ENCODE measurements at places on chromosomes 4 and X.

DNA sequence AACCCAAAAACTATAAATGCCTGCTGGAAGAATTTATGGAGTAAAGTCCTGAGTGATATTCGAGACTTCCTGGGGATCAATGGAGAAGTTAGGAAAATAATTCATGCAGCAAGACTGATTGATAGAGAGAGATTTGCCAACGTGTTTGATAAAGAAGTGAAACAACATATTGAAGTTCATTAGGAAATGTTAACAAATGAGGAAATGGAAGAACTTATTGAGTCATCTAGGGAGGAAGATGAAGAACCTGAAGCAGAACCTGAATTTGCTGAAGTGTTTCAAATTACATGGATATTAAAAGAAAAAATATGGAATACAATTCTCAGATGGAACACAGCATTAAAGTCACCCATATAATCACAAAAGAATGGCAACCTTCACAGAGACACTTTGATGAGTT is 39.0 kb downstream of the DDX60 start:
- no peak for DNase-seq

- DNase-seq: no peak
Observed at GRCh38 chrX:97026406-97026805, 142.7 kb downstream of the RPA4 start.

DNA sequence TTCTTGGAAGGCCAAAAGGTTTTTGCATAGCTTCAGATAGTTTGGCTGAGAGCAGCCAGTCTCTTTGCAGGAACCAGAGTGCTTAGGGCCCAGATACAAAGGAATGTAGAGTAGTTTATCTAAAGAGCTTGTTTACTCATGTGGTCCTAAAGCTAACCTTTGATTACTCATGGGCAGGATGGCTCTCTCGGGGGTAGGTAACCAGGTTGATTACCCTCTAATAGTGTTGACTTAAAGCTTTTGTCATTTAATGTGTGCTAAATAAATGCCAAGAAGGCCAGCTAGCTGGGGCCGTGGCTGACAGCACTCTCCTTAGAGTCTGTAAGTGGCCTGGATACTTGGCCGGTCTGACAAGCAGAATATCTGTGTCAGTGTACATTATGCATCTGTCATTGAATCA is 69.7 kb upstream of the MAGEB16 start:
- no peak for DNase-seq

- no peak for DNase-seq
Observed at GRCh38 chrX:110871839-110872238, 76.2 kb upstream of the CHRDL1 start.

- no peak for DNase-seq
Observed at GRCh38 chrX:17824980-17825379, 36.1 kb downstream of the RAI2 start.

- no peak for DNase-seq
Observed at GRCh38 chrX:78123190-78123589, 16.3 kb downstream of the TAF9B start.

DNA sequence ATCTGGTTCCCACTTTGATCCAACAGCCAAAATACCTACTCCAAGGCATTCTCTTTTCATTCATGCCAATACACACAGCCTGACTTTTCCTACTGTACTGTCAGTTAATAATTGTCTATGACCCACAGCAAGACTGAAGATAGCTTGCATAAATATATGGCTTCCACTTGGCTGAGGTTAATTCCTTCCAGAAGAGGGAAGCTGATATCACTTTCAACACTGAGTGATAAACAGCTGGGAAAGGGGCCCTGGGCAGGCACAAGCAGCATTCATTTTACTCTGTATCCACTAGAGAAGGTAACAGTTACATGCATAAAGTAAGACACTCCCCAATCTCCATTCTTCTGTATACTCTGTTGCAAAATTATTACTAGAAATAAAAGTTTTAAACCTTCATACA is 200.2 kb upstream of the UGT8 start:
- DNase-seq: no peak

DNA sequence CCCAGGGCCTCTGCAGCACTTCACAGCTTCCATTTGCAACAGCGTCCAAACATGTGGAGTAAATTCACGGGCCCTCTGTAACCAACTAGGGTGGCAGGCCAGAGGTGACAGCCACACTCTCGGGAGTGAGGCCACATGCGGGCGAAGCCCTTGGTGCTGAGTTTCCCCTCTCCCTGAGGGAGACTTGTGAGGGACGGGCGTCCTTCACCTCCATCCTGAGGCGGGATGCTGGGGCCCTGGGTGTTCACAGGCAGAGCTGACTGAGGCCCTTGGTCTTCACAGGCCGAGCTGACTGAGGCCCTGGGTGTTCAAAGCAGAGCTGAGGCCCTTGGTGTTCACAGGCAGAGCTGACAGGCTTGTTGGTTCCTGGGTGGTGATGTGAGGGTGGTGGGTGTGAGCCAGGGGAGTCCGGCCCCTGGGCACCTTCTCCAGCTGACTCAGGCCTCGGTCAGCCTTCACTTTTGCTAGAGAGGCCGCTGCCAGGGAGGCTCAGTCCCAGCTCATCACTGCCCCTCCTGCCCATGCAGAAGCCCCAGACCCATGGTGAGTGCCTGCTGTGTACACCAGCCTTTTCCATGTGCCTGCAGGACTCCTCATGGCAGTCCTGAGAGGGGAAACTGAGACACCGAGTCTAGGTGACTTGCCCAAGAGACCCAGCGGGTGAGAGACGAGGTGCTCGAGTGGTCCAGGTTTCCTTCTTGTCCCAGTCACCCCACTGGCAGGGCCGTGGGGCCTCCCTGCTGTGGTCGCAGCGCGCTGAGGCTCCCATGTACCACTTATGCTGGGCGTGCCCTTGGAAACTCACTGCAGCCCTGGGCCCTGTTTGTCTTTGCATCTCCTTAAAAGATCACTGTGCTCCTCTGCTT is 8.5 kb downstream of the WFS1 start:
- no peak for DNase-seq

- no peak for DNase-seq
Observed at GRCh38 chr4:144580430-144580829, 65.5 kb upstream of the HHIP start.

- DNase-seq: no peak
Observed at GRCh38 chr4:7050481-7051143, 7.4 kb downstream of the TADA2B start.

DNA sequence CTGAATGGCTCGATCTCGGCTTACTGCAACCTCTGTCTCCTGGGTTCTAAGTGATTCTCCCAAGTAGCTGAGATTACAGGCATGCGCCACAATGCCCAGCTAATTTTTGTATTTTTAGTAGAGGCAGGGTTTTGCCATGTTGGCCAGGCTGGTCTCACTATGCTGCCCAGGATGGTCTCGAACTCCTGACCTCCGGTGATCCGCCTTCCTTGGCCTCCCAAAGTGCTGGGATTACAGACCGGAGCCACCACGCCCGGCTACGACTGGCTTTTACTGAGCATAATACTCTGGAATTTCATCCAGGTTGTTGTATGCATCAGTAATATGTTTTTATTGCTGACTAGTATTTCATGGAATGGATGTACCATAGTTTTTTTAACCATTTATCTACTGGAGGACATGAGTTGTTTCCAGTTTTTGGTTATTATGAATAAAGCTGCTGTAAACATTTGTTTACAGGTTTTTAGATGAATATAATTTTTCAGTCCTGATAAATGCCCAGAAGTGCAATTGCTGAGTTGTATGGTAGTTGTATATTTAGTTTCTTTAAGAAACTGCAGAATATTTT is 31.2 kb downstream of the N4BP2 start:
- DNase-seq: no peak

GRCh38 chrX:118723376-118723775 is 4.0 kb upstream of the IL13RA1 start:
- DNase-seq: no peak

DNA sequence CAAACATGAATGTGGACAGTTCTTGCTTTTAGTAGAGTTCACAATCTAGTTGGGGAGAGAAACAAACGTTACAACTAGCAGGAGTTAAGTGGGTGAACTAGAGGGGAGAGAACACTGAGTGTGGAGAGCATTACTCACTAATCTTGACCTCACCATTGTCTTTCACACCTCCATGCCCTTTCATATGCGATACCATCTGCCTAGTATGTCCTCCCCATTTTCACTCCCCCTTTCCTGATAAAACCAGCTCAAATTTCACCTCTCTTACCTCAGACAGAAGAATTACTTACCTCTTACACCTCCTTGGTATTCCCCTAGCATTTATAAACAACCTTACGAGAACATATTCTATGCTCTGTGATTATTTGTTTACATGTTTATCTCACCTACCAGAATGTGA is 53.6 kb downstream of the LAS1L start:
- DNase-seq: no peak

DNA sequence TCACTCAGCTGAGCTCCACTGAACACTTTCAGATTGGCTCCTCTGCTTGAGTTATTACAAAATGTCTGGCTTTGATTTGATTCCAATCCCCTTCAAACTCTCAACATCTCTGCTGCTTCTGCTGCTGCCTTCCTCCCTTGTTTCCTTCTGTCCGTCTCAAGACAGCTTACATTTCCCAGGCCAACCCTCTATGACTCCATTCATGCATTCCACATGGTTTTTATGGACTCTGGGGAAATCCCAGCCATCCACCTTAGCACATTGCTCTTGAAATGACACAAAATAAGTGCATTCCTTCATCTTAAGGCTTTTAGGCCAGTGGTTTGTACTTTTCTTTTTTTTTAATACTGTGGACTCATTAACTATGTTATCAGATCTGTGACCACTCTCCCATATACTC is 68.5 kb upstream of the TMEM164 start:
- DNase-seq: no peak

DNA sequence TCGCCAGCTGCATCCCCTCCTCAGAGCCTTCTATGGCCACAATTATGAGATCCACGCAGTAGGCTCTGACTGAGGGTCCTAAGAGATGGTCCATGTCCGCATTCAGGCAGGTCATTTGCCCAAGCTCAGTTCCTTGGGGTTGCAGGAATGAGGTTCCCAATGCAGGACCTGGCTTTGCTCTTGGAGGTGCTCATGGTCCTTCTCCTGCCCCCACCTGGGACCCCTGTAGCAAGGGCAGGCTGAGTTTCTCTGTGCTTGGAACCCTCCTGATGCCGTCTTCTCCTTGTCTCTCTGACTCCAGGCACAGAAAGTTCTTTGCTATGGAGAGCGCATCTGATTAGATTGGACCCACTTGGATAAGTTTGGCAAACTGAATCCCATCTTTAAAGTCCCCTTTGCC is 16.5 kb upstream of the SHOX start:
- no peak for DNase-seq
